ENCODE measurements at places on chromosomes 7 and 10.

GRCh38 chr7:103106005-103106702 is 31.2 kb downstream of the ARMC10 start:
- no peak for DNase-seq

DNA sequence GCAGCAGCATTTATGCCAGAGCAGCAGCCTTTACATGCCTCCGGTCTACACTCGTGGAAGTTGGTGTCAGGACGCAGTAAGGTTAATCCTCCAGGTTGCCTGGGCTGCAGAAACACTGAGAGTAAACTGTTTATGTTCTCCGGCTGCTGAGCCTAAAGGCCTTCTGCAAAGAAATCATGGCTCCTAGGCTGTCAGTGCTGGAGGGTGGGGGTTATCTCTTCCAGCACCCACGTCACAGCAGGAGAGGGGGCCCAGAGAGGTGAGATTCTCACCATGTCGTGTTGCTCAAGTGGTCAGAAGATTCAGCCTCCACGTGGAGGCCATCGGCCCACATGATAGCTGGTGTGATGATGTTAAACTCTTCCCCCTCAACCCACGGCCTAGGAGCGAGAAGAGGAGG is 41.2 kb downstream of the COL13A1 start:
- no peak for DNase-seq

DNA sequence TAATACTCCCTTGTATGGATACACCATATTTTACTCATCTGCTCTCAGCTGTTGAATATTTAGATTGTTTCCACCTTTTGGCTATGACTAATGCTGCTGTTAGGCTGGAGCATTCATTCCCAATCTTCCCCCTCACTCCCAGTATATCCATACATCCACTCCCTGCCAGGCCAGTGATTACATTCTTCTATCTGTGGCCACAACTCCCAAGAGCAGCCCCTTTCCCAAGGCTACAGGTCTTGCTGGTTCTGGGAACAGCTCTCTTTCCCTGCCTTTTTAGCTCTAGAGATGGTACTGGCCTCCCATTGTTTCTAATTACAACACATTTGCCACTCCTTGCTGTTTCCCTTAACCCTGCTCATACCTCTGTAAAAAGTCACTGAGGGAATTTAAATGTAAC is 28.2 kb downstream of the SFR1 start:
- DNase-seq = no peak

- no peak for DNase-seq
These were observed 51.8 kb upstream of the FAM133B start for GRCh38 chr7:92641921-92642511.

- no peak for DNase-seq
These were observed 23.8 kb upstream of the BICC1 start for GRCh38 chr10:58488921-58489320.

- no peak for DNase-seq
These were observed 87.9 kb downstream of the WIPF3 start for GRCh38 chr7:29894256-29894655.

DNA sequence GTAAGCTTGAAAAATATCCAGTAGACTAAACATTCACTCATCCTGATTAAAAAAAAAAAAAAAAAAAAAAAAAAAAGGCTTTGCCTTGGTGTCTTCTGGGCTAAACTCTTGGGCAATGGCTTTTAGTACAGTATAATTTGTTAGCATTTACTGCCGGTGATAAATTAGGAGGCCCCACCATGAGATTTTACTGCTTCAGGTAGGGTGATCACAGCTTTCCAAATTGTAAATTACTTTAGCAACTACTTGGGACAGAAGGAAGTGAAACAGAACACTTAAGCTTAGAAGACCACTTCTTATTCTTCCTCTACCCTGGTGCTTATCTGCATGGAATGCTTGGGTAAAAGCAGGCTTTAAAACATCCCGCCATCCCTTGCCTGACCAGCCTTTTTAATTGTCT is 152.1 kb downstream of the HIBADH start:
- DNase-seq = no peak

DNA sequence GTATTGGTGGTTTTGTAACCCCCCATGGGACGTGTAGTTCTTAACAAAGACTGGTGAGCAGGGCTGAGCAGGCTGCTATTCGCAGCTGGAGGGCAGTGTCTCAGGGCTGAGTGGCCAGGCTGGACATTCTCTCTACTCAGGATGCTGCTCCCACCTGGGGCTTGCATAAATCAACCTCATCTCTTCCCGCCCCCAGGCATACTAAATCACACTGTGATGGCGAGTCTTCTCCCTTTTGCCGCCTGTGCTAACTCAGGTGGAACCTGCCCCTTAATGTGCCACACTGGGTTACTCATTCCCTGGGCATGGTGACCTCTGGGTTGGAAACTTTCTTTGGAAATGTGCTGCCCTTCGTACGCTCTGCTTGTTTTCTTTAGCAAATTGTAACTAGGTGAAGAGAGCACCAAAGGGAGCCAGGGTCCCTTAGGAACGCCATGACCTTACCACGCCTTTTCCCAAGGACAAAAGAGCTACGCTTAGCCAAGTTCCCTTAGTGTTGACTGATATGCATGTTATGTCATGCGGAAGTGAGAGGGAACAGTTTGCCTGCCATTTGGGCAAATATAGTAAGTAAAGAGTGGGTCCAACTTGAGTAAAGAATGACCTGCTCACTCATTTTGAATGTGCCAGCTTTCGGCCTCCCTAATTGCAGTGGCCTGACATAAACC is 40.4 kb upstream of the COBL start:
- no peak for DNase-seq

DNA sequence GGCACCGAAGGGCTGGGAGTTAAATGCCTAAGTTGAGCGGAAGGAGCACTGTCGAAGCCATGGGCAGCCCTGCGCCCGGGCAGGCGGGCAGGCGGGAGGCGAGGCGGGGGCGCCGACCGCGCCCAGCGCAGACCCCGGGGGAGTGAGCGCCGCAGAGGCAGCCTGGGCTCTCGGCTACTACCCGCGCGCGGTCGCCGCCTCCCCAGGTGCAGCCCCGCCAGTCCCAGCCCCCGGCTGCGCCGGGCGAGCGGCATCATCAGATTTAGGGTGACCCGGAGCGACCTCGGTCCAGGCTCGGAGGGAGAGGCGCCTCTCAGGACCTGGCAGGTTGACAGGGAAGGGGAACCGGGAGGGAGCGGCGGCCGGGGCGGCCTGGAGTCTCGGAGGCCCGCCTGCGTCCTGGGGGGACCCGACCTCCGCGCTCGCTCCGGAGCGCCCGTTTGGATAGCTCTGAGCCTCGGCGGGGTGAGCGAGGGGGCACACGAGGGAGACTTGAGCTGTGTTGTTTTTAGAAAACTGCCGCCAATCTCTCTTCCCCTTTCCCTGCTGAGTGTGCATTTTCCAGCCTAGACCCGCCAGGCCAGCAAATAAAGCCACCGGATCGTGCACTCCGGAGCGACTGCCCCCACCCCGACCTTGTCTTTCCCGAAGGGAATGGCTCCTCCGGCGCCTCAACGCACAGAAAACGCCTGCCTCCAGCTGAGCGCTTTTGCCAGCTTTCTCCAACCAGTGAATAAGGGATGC is 2.3 kb upstream of the NRP1 start:
- DNase-seq = no peak

DNA sequence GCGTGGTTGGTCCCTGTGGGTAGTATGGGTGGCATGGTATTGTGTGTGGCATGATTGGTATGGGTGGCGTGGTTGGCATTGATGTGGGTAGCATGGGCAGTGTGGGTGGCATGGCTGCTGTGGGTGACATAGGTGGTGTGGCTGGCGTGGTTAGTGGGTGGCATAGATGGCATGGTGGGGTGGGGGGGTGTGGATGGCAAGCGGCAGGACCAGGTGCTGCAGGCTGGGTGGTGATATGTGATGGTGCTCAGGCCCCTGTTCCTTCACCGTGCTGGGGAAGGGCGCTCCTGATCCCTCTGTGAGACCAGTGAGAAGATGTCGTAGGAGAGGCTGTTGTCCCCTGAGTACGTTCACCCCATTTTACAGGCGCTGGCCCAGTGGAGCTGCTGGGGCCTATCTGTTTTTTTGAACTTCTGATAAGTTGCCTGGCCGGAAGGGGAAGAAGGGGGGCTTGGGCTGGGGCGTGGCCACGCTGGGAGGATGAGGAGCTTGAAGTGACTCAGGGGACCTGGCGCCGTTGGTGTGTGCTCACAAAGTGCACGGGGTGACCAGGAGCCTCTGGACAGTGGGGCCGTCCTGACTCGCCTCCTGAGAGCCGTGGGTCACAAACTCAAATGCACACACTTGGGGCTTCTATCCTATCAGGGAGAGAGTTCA is 17.5 kb downstream of the INPP5A start:
- DNase-seq = no peak

- no peak for DNase-seq
These were observed 167.7 kb downstream of the SEMA3D start for GRCh38 chr7:85019176-85019575.

DNA sequence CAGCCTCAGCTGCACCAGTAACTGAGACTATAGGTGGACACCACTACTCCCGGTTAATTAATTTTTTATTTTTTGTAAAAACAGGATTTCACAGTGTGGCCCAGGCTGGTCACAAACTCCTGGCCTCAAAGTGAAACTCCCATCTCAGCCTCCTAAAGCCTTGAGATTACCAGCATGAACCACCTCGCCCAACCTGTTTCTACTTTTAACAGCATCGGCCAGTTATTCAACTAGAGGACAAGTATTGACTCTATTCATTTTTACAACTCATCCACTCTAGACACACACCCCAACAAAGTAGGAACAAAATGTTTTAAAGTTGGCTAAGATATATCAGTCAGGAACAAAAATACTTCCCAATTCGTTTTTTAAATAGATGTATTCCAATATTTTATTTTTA is 334.8 kb downstream of the PARD3 start:
- DNase-seq = no peak

DNA sequence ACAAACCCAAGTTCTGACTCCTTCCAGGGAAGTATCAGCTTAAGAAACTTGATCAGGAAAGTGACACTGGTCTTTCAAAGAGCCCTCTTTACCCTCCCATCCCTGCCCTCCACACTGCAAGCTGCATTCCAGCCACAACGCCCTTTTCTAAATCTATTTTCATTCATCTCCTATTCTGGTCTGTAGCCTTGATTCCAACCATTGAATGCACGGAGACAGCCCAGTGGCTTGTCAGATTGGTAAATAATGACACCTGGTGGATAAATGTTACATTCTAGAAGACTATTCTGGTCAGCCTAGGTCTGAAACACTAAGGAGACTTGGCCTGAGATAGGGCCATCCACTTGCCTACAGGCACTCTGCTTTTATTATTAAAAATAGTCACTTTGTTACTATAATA is 20.9 kb downstream of the MORN4 start:
- DNase-seq = no peak

DNA sequence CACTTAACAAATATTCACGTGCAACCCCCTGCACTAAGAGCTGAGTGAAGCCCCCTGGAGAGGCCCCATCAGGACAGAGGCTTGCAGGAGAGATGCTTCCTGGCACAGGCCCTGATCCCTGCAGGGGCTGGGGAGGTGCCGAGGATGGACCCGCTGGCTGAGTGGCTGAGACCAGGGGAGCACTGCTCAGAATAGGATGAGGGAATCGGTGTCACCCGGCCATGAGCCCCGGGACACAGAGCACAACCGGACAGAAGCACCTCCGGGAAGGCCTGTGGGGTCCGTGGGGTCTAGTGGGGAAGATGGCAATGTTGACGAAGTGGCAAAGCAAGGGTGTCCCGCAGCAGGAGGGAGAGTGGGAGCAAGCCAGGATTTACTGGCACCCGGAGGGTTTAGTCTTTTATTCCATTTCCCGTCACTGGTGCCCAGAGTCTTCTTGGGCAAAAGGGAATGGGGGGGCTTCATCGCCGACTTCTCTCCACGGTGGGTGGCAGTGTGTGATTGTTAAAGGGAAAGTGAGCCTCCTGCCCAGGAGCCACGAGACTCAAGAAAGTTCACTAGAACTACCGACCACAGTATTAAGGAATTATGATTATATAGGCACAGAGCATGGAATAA is 140.7 kb downstream of the ADARB2 start:
- DNase-seq = no peak

- DNase-seq = no peak
These were observed 95.3 kb downstream of the CCSER2 start for GRCh38 chr10:84423719-84424118.

GRCh38 chr10:96263176-96263575 is 8.2 kb downstream of the BLNK start:
- DNase-seq = no peak

GRCh38 chr10:42973870-42974692 is 102.8 kb upstream of the RET start:
- no peak for DNase-seq

DNA sequence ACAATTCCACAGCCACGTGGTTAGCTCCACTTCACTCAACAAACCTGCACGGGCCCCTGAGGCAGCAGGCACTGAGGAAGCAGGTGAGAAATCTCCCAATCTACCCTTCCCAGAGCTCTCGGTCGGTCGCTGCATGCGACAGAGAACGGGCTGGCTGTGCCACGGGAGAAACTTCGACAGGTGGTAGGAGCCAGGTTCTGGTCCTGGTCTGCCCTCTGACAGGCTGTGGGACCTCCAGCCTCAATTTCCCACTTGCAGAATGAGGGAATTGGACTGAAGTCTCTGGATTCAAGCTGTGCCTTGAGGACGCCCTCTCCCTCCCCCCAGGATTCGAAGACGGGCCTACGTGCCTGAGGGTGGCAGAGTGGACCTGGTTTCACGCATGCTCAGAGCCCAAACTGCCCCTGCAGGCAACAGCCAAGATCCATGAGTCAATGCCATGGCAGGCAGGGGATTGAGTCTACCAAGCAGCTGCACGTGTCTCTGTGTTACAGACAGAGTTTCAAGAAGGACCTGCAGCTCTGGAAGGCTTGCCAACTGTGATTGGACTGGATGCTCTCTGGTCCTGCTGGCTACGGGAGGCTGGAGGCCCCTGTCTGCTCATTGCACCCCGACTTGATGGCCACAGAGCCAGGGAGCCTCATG is 215.0 kb downstream of the USP6NL start:
- no peak for DNase-seq

GRCh38 chr7:96484091-96484490 is 162.2 kb upstream of the SLC25A13 start:
- no peak for DNase-seq

DNA sequence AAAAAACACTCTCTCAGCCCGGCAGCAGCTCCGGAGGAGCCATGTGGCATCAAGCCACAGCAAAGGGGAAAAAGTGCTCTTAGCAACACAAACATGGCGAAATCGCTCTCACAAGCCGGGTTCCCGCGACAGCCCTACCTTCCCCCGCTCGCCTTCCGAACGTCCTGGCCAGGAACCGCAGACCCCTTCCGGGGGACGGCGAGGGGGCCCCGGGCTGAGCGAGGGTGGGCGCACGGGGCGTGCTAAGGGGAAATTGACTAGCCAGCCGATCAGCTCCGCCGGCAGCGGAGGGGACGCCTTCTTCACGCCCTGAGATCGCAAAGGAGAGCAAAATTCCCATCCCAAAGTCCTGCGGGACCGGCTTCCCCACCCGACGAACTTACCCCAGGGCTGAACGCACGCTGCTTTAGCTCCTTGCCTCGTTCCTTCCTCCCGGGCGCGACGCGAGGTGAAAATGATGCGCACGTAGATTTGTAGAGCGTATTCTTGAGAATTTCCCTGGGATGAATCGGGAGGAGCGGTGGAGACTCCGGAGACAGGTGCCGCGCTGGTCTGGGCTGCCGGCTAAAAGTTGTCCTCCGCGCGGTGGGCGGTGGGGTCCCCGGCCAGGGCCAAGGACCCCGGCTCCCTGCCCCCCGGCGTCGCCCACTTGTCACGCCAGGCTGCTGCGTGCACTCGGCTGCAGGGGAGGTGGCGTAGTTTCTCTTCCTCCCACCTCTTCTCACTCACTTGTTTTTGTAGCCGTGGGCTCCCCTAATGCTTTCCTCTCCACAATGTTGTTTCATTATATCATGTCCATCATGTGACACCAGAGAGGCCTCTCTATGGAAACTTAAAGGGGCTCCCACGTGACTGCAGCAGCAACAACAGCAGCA is 220.1 kb upstream of the MKLN1 start:
- peak; percentile 41 for DNase-seq
